ENCODE measurements at places on chromosomes 7 and 10. TPM values are rescaled to one million over a fixed set of nuclear protein-coding genes. Genes with fewer than 3 reads are reported as not detected.

- DNase-seq: no peak
Measured at GRCh38 chr10:11116817-11117216, 99.1 kb downstream of the CELF2 start.

Gene TEX47
- total RNA-seq: not detected

- DNase-seq: peak; percentile 51
Measured at GRCh38 chr10:101601541-101601940, 13.4 kb downstream of the DPCD start.

- DNase-seq: no peak
Measured at GRCh38 chr7:17620566-17620965, 319.7 kb downstream of the SNX13 start.

GRCh38 chr10:5092375-5092774, 1.8 kb upstream of the AKR1C3 start:
- no peak for DNase-seq

Gene NKX1-2
- total RNA-seq: not detected

GRCh38 chr10:89639326-89639725, 5.7 kb downstream of the PANK1 start:
- DNase-seq: no peak

Gene FAM13C
- 5.2 TPM for total RNA-seq

DNA sequence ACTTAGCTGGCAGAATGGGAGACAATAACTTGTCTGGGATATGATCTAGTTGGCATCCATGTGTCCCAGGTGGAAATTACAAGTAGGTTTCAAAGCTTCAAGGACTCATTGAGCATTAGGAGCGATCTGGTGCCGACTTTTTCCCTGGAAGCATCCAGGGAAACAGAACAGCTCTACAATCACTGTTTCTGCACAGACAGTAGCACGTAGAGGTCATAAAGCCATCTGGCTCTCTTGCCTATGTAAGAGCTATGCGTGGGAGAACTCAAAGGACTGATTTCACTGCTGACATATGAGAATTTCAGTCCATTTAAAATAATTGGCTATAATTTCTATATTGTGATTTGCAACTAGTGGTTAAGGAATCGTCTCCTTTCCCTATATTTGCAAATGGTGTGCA, 791.7 kb downstream of the REEP3 start:
- no peak for DNase-seq

DNA sequence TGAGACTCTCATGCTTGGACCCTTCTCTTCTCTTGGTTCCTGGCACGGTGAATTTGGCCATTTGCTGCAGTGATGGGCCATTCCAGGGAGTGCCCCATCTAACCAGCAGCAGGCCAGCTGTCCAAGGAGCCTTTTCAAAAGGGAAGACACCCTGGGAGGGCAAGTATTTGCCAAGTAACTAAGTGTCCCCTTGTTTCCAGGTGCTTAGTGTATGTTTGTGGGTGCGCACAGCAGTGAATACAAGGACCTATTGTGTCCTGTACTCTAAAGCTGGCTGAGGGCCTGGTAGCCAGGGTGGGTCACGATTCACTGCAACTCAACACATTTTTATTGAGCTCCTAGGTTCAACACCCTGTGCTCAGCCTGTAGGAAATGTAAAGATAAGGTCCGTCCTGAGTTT, 348.8 kb downstream of the RNLS start:
- no peak for DNase-seq

Gene ENTPD1
- 7.7 TPM for total RNA-seq

GRCh38 chr7:103114576-103115008, 34.3 kb downstream of the NAPEPLD start:
- no peak for DNase-seq
